Cardiac muscle cell (in vitro differentiated cells and primary cell): ENCODE measurements at places on chromosomes 12 and 14.

- no peak for DNase-seq
- no peak overlapping the region for H3K27ac ChIP-seq
- H3K36me3 ChIP-seq = no peaks in the 10 kb centered on the region
- no peak overlapping the region for H3K4me3 ChIP-seq
These were observed 78.1 kb upstream of the NOS1 start for GRCh38 chr12:117439531-117440001.

DNA sequence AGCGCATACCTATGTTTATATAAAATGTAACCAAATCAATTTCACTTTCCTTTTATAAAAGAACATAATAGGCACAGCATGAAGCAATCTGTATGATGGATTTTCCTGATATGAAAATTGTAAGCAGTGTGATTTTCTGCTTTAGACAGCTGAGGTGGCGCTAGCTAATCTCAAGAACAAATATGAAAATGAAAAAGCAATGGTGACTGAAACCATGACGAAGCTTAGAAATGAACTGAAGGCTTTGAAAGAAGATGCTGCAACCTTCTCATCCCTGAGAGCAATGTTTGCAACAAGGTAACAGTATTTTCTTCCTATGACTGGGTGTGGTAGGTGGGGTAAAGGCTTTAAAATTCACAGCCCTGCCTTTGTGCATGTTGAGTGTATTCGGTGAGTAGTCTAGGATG is 65.0 kb upstream of the FGD4 start:
- H3K4me3 ChIP-seq = no peak overlapping the region
- no peaks in the 10 kb centered on the region for H3K27me3 ChIP-seq
- peaks cover 4% of the 10 kb centered on the region for H3K36me3 ChIP-seq
- no peak overlapping the region for H3K27ac ChIP-seq
- H3K4me1 ChIP-seq = no peaks in the 10 kb centered on the region

DNA sequence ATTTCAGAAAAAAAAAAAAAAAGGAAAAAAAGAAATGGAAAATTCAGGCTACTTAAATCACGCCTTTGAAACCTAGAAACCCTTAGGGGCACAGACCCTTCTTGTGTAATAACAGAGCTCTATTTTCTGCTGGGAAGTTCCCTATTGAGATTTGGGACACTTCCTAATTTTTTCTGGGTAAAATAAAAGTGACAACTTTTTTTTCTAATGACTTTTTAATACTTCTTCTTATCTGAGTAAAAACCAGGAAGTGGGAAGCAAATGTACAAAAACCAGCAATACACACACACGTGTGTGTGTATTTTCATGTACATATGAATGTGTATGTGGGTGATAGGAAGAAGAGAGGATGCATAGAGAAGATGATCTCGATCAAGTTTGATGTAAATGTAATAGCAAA is 35.8 kb downstream of the ETV6 start:
- H3K27ac ChIP-seq = no peak overlapping the region
- H3K27me3 ChIP-seq = no peaks in the 10 kb centered on the region

DNA sequence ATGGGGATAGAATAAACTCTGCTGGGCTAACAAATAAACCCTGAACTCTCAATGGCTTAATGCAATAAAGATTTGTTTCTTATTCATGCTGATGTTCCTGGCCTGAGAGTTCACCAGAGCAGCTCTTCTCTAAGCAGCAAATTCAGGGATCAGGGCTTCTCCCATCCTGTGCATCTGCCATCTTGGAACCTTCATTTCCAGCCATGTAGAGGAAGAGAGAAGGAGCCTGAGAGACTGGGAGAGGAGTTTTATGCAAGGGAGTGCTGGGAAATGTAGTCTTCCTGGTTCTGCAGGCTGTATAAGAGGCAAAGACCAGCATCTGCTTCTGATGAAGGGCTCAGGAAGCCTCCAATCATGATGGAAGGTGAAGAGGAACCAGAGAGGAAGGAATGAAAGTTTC is 20.6 kb upstream of the APOLD1 start:
- DNase-seq = no peak
- no peaks in the 10 kb centered on the region for H3K27me3 ChIP-seq
- H3K4me1 ChIP-seq = no peaks in the 10 kb centered on the region
- no peaks in the 10 kb centered on the region for H3K36me3 ChIP-seq
- no peak overlapping the region for H3K27ac ChIP-seq
- H3K4me3 ChIP-seq = no peak overlapping the region
